ENCODE measurements at places on chromosomes 4 and X.

GRCh38 chr4:30950737-30951136 lies 230.6 kb downstream of the PCDH7 start:
- DNase-seq, result no peak

DNA sequence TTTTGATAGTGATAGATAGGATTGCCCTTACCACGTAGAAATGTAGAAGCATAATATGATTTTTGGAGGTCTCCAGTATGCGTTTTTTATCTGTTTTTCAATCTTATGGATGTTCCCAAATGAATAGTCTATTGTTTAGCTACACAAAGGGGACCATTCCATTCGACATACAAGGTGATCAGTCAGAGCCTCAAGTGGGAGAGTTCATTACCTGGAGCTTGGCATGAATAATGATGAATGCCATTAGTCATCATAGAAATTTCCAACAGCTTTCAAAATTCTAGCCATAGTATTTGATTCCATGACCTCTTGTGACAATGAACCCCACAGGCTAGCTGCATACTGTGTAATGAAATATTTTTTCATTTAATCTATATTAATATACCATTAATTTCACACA lies 123.6 kb downstream of the PDHA2 start:
- no peak for DNase-seq

- no peak for DNase-seq
Observed at GRCh38 chr4:7710576-7711306, 228.9 kb downstream of the AFAP1 start.

- DNase-seq, result no peak
Observed at GRCh38 chr4:54109241-54110018, 9.5 kb downstream of the GSX2 start.

DNA sequence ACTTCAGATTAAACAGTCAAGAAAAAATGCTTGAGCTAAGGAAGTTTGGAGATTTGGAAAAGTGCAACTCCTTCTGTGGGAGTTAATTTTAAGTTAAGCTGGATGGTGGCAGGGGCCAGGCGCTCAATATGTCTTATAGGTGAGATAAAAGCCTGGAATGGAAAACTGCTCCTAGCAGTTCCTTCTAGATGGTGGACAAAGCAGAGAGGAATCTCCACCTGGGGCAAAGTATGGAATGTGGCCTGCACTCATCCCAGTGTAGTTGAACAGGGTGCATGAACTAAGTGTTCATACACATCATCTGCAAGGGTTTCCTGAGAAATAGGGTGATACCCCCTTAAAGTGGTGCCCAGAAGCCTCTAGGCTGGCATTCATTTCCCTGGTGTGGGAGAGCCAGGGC lies 227.1 kb downstream of the FGF13 start:
- DNase-seq, result no peak

DNA sequence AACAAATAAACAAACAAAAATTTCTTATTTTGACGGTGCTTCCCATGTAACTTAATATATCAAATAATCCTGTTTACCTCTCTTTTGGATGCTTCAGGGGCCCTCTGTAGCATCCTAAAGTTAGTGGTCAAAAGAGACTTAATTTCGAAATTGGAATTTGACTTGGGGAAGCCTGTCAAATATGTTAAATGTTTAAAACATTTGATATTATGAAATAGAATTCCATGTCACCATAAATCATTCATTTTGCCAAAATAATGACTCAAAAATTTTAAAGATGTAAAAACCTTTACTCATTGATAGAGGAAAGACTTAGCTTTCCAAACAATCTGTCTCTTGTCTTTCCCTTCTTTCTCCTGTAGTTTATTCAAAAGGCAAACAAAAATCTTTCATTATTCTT lies 20.6 kb upstream of the TEX13A start:
- no peak for DNase-seq

- DNase-seq, result no peak
Observed at GRCh38 chr4:4332529-4332928, 42.5 kb downstream of the ZBTB49 start.

GRCh38 chr4:73664470-73664869 lies 44.2 kb upstream of the RASSF6 start:
- DNase-seq, result no peak

DNA sequence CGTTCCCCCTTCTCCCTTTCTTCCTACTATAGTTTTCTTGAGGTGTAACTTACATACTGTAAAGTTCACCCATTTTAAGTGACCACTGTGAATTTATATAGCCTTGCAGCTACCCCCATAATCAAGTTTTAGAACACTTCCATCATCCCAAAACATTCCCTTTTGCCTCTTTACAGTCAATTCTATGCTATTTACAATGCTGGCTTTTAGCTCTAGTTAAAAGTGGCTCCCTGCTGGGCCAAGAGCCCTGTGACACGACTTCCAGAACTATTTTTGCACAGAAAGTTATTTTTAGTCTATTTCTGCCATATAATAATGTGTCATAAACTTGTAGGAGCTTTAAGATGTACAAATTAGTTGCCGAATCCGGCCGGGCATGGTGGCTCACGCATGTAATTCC lies 26.9 kb downstream of the MAP7D2 start:
- no peak for DNase-seq

GRCh38 chrX:15719324-15719968 lies 18.6 kb upstream of the CA5B start:
- no peak for DNase-seq

- no peak for DNase-seq
Observed at GRCh38 chr4:7904952-7905915, 34.4 kb downstream of the AFAP1 start.

DNA sequence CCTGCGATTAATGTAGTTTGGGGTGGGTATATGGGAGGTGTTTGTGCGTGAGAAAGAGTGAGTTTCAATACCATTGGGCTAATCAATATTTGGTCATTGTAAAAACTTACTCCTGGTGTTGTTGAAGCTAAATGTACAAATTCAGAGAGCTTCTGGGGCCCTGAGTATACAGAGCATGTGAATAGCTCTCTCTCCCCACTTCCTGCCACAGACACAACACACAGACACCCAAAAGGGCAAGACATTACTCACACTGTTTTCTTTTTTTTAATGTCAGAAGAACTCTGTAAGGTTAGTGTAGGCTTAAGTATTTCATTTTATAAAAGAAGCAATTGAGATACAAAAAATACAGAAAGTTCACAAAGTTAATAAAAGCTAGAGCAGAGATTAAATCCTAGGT lies 151.3 kb upstream of the KCNIP4 start:
- DNase-seq, result no peak

DNA sequence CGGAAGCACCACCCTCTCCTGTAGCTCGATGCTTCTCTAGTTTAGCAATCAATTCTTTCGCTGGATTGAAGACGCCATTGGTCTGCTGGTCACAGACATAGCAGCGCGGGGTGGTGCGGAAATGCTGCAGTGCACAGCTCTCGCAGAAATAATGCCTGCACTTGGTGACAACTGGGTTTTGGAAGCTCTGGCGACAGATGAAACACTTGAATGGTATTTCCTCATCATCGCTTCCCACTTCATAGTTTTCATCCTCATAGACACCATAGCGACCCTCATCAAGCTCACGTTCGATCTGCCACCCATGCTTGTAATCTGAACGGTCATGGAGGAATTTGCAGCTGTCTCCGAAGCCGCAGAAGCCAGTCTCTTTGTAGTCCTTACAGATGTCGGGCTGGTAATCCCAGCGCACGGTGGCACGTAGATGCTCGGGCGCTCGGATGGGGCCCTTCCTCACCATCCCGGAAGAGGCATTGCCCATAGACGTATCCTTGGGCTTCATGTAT lies 854 bp downstream of the RNF113A start:
- DNase-seq, result peak; percentile 46

DNA sequence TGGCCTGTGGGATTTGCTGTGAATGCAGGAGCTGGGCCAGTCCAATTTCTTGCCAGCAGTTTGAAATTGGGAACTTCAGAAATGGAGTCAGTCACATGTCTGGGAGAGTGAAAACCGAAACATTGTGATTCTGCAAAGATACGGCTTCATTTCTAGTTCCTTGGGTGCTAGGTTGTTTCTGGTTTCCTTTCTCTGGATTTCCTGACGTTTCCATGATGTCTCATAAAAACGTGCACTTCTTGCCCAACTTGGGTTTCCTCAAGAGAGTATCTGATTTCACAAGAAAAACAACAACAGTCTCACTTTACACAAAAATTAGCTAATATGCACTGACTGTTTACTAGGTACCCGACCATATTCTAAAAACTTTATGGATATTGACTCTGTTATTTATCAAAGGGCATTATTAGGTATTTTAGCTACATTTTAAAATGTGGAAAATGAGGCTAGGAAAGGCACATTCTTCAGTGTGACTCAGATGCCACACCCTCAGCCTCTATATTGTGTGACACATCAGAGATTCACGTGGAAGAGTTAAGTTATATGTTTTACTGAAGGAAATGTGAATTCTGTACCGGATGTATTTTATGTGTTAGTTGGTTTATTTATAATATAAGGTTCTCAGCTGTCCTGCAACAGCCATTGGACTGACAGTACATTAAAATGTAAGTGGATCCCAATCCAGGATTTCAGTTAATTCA lies 225.0 kb upstream of the PUDP start:
- no peak for DNase-seq

DNA sequence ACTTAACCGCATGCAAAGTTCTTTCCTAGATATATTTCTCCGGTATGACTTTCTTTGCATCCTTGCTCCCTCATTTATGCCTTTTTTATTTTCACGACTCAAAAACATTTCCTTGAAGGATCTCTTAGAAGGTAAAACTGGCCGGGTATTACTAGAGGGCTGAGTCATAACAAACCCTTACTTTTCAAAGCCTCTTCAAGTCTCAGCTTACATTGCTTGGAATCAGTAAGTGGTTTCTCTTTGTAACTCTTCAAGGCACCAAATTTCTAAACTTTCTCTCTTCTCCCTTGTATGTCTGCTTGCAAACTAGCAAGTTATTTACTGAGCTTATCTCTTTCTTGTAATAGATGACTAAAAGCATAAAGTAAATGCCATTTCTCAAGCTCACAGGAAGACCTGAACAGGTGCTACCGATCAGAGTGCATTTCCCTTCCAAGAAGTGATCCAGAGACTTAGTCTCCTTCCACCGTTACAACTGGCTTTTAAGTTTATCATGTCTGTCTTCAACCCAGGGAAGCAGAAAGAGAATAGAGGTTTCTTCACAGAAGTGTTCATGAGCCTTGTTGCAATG lies 75.5 kb downstream of the ANXA10 start:
- no peak for DNase-seq

DNA sequence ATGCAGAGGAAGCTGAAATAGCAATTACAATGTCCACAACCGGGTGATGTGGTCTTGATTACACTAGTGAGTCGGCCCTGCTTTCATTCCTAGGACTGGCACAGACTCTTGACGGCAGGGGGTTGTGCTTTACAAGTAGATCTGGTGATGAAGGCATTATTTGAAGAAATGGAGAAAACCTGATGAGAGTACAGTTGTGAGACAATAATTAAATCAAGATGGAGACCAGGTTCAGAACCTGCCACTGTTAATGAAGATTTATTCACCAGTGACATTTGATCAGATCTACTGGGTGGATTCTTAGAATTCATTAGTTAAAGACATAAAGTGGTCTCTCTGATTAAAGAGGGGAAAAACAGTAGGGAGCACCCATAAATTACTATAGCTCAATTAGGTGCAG lies 747.2 kb downstream of the STPG2 start:
- DNase-seq, result no peak

DNA sequence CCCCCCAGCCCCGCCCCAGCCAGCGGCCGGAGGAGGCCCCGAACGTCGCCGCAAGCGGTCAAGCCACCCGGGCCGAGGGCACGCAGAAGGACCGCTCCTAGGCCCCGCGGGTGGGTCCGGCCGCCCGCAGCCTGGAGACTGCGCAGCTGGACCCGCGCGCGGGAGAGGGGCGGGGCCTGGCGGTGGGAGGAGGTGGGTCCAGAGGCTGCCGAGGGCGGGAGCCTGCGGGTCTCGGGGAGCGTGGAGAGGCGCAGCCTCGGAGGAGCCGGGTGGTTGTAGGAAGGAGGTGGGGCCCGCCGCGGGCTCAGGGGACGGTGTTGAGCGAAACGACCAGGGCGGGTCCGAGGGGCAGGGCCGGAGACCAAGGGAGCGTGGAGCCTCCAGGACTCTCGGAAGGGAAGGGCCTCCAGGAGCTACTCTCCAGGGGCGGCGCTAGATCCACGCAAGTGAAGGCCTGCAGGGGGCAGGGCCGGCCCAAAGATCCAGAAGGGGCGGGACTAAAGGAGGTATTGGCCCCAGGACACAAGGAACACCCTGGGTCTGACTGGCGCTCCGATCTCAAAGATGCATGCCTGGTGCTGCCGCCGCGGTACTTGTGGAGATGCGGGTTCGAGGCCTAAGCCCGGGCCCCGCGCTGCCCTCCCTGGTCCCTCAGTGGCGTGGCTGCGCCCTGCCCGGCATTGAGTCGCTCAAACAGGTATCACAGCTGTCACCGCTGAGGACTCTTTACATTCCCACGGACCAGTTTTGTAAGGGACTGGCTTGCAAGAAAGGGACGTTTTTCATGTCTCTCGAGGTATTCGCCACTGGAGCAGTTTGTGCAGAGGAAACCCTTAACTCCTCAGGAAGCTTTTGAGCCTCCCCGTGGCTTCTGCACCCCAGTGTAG lies 5.9 kb downstream of the TIMM17B start:
- peak; percentile 83 for DNase-seq

- DNase-seq, result no peak
Observed at GRCh38 chr4:184446132-184446658, 28.2 kb downstream of the IRF2 start.

GRCh38 chr4:74431113-74431826 lies 13.7 kb upstream of the AREG start:
- DNase-seq, result no peak

DNA sequence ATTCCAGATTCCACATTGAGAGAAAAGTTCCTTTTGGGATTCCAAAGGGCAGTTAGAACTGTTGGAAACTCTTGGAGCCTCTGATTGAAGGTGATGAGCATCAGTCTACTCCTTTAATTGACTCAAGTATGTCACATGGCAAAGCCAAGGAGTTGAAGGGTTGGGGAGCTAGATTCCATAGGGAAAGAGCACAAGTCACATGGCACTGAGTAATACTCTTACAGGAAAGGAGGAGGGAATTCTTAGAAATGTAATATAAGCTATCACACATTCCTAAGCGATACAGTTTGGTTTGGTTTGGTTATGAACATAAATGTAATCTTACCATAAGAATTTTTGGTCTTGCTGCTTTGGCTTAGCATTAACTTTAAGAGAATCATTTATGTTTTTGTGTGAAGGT lies 15.7 kb downstream of the SPCS3 start:
- no peak for DNase-seq
